EH (cell line): ENCODE measurements at places on chromosomes 16 and 17.

DNA sequence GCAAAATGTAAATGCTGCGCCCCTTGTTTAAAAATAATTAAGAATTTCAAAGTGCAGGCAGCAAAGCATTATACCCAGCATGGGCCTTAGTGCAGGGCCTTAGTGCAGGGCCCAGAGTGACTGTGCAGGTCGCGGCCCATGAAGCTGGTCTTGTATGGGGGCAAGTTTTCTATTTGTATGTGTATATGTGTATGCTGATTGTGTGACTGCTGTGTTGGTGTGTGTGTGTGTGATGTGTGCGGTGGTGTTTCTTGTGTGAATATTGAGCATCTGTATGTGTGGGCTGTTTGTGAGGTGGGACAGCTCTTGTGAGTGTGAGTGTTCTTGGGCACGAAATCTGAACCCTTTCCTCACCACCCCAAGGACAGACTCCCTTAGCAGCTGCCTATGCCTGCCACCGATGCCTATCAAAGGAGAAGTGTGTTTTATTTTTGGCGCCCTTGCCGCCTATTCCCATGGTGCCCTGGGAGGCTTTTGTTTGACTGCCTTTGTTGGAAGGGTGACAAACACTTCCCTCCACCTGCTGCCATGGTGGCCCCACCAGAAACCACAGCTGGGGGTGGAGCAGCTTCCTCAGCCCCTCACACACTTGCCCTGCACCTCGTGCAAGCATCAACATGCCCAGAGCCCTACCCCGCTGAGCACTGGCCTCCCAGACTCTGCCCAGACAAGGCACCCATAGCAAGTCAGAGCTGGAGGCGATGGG, 18.0 kb downstream of the CCR7 start:
- no peak for DNase-seq

DNA sequence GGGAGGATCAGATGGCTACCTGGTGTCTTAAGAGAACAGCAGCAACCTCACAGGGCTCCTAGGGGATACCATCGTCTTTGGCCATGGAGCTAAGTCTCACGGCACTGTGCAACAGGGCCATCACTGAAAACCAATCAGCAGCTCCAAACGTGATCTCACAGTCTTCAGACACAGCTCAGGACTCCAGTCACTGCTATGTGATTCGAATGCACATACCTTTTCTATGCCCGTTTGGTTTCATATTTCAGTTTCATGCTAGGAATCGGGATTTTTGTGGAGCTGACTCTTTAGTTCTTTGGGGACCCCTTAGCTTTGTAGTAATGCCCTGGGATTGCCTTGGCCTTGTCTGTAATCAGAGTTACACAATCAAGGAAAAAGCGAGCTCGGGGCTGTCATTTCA, 162.8 kb upstream of the CDH11 start:
- DNase-seq = no peak

DNA sequence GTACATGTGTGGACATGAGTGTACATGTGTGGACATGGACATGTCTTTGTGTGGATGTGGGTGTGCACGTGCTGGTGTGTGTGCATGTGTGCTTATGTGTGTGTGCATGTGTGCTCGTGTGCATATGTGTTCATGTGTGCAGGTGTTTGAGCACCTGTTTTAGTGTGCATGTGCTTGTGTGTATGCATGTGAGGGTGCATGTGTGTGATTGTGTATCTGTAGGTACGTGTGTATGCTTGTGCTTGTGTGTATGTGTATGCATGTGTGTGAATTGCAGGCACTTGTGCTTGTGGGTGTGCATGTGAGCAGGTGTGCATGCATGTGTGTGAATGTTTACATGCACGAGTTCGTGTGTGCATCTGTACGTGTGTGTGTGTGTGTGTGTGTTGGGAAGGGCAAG, 300.6 kb upstream of the EEF2KMT start:
- no peak for DNase-seq

DNA sequence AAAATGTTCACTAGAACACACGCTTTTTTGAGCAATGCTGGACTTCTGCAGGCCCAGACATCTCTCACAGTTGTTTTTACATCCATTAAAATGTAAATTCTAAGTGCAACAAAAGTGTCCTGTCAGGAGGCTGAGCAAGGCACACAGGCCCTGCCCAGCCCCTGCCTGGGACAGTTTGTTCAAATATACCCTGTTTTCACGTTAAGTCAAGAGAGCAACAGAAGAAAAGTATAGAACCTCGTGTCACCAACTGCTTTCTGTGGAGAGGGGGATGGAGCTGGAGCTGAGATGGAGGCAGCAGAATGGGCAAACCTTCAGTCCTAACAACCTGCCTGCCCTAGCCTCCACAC, 4.3 kb upstream of the HOXB2 start:
- no peak for DNase-seq
